NCI-H1436 (cell line): ENCODE measurements at places on chromosomes 5 and 9.

- no peak for DNase-seq
These were observed 78.8 kb upstream of the TNFAIP8 start for GRCh38 chr5:119276978-119277377.

DNA sequence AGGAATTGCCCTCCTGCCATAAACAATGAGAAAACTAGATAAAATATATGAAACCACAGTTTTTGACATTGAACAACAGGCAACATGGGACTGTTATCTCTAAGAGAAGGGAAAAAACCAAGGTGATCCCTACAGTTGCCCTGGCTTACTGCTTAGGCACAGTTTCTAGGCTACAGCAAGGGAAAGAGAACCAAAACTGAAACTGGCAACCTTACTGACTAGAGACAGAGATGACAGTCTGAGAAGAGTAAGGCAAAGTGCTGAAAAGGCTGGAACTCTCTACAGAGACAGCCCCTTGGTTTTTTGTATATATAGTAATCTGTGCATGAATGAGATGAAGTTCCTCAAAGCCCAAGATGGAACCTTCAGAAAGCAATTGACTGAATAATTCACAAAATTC is 36.2 kb upstream of the REEP2 start:
- DNase-seq: no peak

GRCh38 chr5:106691701-106692100 is 979.0 kb downstream of the EFNA5 start:
- no peak for DNase-seq

DNA sequence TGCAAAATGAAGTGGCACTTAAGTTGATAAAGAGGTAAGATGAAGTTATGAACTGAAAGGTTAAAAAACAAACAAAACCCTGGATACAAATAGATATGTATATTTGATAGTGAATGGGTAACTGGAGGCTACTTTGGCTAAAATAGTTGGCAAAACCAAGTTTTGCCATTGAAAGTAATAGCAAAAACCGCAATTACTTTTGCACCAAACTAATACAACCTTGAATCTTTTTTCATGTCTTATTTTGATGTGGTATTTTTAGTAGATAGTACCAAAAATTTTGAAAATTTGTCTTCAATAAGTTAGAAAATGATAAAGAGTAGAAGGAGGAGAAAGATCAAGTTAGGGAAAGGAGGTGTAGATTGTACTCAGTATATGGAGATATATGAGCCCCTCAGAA is 47.9 kb upstream of the PLCXD3 start:
- no peak for DNase-seq

GRCh38 chr9:15352306-15352705 is 45.3 kb upstream of the TTC39B start:
- DNase-seq: no peak

DNA sequence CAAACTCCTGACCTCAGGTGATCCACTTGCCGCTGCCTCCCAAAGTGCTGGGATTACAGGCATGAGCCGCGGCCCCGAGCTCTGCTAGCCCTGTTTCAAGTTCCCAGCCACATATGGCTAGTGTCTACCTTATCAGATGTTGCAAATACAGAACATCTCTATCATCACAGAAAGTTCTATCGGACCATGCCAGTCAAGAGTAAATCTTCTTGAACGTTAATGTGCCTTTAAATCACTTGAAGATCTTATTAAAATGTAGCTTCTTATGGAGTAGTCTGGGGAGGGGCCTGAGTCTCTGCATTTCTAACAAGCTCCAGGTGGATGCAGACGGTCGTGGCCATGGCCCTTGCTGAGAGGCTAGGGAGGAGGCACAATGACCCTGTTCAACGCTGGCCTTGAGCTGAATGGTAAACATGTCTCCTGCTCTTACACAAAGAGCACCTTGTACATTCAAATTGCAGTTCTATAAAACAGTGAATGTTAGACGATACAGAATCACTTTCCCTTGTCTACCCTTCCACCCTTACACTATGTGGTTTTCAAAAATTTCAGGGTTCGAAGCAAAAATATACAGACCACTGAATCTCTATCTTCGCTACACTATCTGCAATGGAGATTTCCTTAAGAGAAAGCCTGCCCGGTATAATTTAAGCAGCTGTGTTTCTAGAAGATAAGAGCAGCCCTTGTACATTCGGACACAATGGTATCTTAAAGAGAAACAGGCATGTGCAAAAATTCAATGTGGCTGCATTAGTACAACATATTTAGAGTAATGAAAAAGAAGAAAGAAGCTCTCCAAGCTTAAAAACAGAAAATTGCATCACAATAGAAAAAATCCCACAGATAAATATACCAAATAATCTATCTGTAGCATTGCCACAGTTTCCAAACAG is 114.1 kb downstream of the FRMD3 start:
- DNase-seq: no peak

- no peak for DNase-seq
These were observed 84.2 kb downstream of the CHSY3 start for GRCh38 chr5:129988453-129988852.

DNA sequence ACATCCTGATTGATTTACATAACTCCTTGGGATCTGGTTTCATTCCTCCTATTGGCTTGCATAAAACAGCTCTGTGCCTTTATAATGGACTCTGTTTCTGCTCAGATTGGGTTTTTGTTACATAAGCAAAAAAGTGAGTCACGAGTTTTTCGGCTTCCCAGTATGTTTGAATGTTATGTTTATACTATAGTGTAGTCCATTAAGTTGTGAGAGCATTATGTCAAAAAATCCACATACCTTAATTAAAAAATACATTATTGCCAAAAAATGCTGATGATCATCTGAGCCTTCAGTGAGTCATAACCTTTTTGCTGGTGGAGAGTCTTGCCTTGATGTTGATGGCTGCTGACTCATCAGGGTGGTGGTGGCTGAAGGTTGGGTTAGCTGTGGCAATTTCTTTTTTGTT is 144.6 kb downstream of the CCDC171 start:
- DNase-seq: no peak

DNA sequence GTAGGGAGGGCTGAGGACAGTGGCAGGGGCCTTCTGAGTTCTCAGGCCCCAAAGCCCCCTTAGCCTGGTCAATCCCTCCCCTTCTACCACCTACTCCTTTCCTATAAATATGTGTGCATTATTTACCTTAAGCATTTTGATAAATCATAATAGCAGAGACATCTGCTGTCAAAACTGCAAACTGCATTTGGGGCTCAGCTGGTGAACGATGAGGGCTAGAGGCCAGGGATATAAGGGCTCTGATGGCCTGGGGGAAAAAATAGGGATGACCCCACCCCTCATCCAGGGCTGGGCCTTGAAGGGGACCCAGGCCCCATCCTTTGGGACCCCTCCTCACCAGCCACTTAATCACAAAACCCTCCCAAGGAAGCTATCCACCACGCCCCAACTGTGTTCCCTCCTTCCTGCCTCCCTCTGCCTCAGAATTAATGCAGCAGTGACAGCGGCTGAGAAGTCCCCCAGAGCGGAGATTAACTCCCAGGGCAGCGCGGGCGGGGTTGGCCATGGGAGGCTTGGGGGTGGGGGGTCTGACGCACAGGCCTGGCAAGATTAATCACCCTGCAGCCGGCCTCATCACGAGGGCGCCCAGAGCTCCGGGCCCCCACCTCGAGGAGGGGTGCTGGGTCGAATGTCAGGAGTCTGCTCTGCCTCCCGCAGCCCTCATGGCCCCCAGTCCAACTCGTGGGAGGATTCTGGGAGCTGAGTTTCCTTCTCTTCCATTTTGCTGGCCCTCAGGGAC is 42.1 kb downstream of the CXXC5 start:
- no peak for DNase-seq

- no peak for DNase-seq
These were observed 74.1 kb upstream of the HSPA9 start for GRCh38 chr5:138649316-138649720.

GRCh38 chr5:123367739-123368138 is 55.5 kb downstream of the CEP120 start:
- DNase-seq: no peak

- DNase-seq: no peak
These were observed 7.4 kb upstream of the CDC42SE2 start for GRCh38 chr5:131256507-131256823.

GRCh38 chr5:135880801-135881200 is 14.8 kb downstream of the IL9 start:
- DNase-seq: no peak

DNA sequence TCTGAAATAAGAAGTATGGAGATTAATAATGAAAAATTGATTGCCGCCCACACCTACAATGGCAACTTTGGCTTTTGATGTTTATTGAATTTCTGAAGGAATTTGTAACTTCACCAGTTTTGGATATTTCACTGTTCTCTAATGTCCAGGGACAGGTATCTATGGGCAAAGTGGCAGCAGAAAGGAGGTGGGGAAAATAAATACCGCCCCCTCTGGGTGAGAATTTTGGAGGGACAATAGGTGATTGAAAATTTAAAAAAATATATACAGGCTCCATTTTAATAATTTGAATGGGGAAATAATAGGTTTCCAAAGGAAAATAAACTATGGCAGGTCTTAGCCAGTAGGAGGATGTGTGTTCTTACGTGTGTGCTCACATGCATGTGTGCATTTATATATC is 1.3 kb downstream of the SCGB3A2 start:
- DNase-seq: no peak

- DNase-seq: no peak
These were observed 30.0 kb upstream of the CAMLG start for GRCh38 chr5:134708301-134708700.
